Substantia nigra (tissue), 51 donors: ENCODE measurements at places on chromosomes 4 and X.
A peak's percentile ranks its signal among the peaks of the same experiment; 100 is the strongest.

GRCh38 chrX:48569958-48570357 lies 4.3 kb upstream of the RBM3 start:
- DNase-seq = no peak

DNA sequence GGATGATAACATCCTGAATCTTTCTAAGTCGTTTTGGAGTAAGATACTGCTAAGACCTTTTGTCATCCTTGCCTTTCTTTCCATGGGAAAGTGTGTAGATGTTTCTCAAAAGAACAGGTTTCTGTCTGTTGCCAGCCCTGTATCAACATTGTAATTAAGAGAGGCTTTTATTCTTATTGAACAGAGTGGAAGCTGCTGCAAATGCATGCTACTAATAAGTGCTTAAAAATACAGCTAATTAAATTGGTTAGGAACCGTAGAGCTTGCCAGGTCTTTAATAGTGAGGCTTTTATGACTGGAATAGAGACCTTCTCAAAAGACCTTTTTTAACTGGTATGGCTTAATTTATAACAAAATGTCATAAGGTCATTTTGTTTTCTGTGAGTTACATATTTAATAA lies 34.4 kb downstream of the INTU start:
- no peak for DNase-seq

GRCh38 chr4:89024051-89024675 lies 32.8 kb downstream of the FAM13A start:
- peak; percentile 5 for DNase-seq

DNA sequence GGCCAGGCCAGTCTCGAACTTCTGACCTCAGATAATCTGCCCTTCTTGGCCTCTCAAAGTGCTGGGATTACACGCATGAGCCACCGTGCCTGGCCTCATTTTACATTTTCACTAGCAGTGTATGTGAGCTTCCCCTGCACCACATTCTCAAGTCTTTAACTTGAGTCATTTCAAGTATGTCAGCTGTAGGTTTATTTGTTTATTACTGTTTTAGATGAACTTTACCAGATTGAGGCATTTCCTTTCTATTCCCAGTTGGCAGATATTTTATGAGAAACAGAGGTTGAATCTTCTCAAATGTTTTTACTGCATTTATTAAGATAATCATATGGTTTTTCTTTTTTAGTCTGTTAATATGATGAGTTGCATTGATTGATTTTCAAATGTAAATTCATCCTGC lies 114.6 kb upstream of the SH3RF1 start:
- DNase-seq = no peak

DNA sequence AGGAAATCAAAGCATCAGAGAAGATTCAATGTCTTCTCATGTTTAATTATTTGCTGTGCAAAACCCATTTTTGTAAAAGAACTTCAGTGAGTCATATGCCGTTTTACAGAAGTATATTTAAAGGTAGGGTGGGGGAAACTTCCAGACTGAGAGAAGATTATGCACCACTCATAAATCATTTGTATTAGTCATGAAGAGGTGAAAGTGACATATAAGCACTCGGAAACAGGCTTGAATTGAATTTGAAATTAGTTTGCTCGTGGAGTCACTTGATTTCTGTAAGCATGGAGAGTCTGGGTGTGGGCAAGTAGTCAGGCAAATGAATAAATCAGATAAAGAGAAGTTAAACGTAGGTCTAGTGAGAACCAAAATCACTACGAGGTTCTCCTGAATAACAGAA lies 335.1 kb downstream of the ANK2 start:
- DNase-seq = no peak

- no peak for DNase-seq
Observed at GRCh38 chrX:135985973-135986310, 707 bp downstream of the SLC9A6 start.

DNA sequence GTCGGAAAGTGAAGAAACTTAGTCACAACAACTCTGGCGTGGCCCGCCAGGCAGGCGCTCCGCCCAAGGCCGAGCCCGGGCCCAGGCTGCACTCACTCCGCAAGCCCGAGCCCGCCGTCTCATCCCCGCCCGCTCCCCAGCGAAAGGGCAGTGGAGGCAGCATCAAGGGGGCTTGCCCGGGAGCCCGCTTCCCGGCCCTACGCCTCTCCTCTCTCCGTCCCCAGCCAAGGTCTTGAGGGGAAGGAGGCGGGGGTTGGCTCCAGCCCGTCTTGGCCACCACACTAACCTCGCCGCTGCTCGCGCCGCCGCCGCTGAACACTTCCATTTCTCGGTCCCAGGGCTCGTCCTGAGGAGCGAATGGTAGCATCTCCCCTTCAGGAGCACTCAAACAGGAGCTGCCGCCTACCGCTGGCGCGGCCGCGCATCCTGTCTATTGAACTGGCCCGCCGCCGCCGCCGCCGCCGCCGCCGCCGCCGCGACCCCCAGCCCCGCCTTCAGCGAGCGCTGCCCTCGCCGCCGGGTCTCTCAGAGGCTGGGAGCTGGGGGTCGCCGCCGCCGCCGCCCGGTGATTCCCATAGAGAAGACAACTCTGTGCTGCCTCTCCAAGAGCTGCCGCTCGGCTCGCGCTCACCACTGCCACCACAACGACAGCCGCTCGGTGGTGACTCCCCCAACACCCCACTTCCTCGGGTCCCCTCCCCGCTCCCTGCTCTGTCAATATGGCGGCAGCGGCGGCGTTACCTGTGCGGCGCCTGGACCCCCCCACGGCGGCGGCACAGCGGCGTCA lies at the start of gene RPS6KA6:
TSS of gene RPS6KA6 (minus strand) at position 667 of the 787 bp plus-strand sequence. CDS start at position 367, 300 bp downstream.
- DNase-seq = peak; percentile 0
